HFFc6 (cell line): ENCODE measurements at places on chromosomes 3 and 15. TPM values are rescaled to one million over a fixed set of nuclear protein-coding genes. Genes with fewer than 3 reads are reported as not detected.

GRCh38 chr15:77502379-77503095, 81.8 kb downstream of the HMG20A start:
- H3K4me3 ChIP-seq: no peak overlapping the region
- H3K4me1 ChIP-seq: peaks cover 49% of the 10 kb centered on the region
- DNase-seq: no peak
- no peaks in the 10 kb centered on the region for H3K36me3 ChIP-seq
- H3K27ac ChIP-seq: no peak overlapping the region
- peaks cover 5% of the 10 kb centered on the region; the same call in 1 of the 2 replicates for H3K27me3 ChIP-seq

DNA sequence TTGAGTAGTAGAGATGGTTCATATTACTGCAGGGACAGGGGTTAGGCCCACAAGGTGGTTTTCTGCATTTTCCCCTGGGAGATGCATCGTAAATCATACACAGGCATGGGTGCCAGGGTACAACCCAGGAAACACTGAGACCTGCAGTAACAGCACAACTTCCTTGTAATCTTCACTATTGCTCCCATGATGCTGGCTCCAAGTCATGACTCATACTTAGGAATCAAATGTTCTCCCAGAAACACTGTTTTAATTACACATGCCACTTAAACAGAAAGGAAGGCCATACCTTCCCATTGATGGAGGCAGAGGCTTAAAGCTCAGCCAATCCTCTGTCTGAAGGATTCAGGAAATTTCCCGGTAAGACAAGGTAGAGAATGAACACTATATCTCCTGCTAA, 106.5 kb downstream of the ERC2 start:
- H3K27ac ChIP-seq: no peak overlapping the region
- no peak for DNase-seq
- no peaks in the 10 kb centered on the region for H3K4me1 ChIP-seq
- H3K27me3 ChIP-seq: peaks cover 2% of the 10 kb centered on the region

DNA sequence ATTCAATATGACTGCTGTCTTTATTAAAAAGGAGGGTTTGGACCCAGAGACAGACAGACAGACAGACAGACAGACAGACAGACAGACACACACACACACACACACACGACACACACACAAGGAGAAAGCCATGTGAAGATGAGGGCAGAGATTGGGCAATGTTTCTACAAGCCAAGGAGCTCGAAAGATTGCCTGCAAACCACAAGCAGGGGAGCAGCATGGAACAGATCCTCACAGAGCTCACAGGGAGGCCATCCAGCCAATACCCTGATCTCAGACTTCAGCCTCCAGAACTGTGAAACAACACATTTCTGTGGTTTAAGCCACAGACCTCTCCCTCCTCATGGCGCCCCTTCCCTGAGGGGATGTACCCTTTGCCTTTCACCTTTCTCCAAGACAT, 35.8 kb upstream of the ABHD2 start:
- peaks cover 22% of the 10 kb centered on the region for H3K4me1 ChIP-seq
- H3K27ac ChIP-seq: peak overlapping the region; percentile 89
- peak; percentile 83 for DNase-seq
- peak overlapping the region; percentile 56 for H3K4me3 ChIP-seq

GRCh38 chr15:42836251-42836650, 84.3 kb downstream of the TTBK2 start:
- no peak overlapping the region for H3K4me3 ChIP-seq
- H3K4me1 ChIP-seq: peaks cover 8% of the 10 kb centered on the region
- no peaks in the 10 kb centered on the region; the same call in 1 of the 2 replicates for H3K27me3 ChIP-seq
- H3K27ac ChIP-seq: no peak overlapping the region
- DNase-seq: no peak

DNA sequence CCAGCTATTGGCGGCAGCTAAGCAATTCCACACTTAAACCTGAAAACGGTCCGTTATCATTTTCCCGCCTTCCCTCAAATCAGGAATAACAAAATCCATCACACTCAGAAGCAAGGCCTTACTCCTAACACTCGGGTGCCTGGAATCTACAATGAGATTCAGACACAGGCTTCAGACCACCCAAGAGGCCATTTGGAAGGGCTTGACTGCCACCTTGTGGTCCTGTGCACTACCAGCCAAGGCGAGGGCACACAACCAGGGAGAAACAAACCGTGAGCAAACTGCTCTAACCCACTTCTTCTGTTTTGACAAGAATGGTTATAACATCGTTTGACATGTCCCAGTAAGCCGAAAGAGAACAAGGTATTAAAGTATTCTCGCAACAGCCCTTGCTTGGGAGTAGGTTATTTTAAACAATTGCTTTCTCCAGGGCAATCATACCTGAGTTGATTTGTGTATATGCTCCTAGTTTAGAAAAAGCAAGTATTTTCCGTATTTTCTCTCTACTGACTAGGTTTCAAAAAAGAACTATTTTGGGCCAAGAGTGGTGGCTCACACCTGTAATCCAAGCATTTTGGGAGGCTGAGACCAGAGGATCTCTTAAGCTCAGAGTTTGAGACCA, 40.1 kb upstream of the TAFA4 start:
- H3K36me3 ChIP-seq: no peaks in the 10 kb centered on the region
- peaks cover 5% of the 10 kb centered on the region for H3K27me3 ChIP-seq
- H3K4me3 ChIP-seq: no peak overlapping the region

DNA sequence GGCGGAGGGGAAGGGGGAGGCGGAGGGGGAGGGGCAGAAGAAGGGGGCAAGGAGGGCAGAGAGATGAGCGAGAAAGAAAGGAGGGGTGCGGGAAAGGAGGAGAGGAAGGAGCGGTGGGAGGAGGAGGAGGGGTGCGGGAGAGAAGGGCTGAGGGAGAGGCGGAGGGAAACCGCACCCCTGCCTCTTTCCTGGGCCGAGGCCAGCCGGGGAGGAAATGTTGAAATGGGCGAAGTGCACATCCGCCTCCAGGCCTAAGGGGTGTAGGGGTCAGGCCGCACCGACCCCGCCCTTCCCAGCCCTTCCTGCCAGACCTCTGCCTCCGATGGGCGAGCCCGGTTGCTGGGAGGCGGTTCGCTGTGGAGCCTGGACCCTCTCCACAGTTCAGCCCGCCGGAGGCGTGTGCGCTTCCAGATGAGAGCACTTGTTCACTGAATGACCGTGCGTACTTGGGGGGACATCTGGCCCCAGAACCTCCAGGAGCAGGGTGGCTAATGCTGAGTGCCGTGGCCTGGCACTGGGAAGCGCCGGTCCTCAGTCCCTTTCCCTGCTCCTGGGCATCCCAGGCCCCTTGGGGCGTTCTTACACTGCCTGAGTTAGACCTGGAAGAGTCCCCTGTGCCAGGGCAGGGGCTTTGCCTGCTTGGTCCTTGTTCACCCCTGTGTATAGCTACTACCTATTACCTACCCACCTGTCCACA, 110.3 kb upstream of the KLF13 start:
- H3K27ac ChIP-seq: no peak overlapping the region
- no peak for DNase-seq
- H3K27me3 ChIP-seq: peaks cover 11% of the 10 kb centered on the region

- no peak overlapping the region for H3K27ac ChIP-seq
- no peak for DNase-seq
- no peaks in the 10 kb centered on the region for H3K36me3 ChIP-seq
- H3K4me3 ChIP-seq: no peak overlapping the region
Measured at GRCh38 chr3:192244591-192244990, 482.8 kb downstream of the FGF12 start.

GRCh38 chr3:31704591-31705179, 172.0 kb downstream of the STT3B start:
- H3K4me3 ChIP-seq: peak overlapping the region; percentile 18
- peak overlapping the region; percentile 32 for H3K27ac ChIP-seq
- peaks cover 2% of the 10 kb centered on the region; the same call in 1 of the 2 replicates for H3K27me3 ChIP-seq
- peak; percentile 43 for DNase-seq
- H3K4me1 ChIP-seq: peaks cover 21% of the 10 kb centered on the region

- peak overlapping the region; percentile 60; the same call in 1 of the 2 replicates for H3K4me3 ChIP-seq
- H3K27ac ChIP-seq: no peak overlapping the region
- H3K4me1 ChIP-seq: peaks cover 14% of the 10 kb centered on the region
- no peaks in the 10 kb centered on the region for H3K36me3 ChIP-seq
- peaks cover 32% of the 10 kb centered on the region for H3K27me3 ChIP-seq
- DNase-seq: no peak
Measured at GRCh38 chr3:196638861-196639482, 522 bp upstream of the NRROS start.

CPB1 gene
- not detected in 3 replicates for total RNA-seq

DNA sequence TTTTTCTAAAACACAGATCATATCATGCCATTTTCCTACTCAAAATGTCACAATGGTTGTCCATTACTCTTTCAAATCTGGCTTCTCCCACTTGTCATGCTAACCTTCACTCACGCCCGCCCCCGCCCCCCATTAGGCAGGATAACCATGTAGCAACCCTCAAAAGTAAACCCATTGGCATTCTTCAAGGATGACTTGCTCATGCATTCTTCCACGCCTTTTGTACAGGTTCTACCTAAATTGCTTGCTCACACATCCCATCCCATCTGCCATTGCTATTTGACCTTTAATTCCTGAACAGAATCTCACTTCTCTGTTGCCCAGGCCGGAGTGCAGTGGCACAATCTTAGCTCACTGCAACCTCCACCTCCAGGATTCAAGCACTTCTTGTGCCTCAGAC, 389.3 kb downstream of the MCTP2 start:
- no peaks in the 10 kb centered on the region for H3K27me3 ChIP-seq
- no peak overlapping the region for H3K27ac ChIP-seq
- no peaks in the 10 kb centered on the region for H3K4me1 ChIP-seq
- H3K36me3 ChIP-seq: no peaks in the 10 kb centered on the region; the same call in 1 of the 2 replicates
- no peak overlapping the region for H3K4me3 ChIP-seq

DNA sequence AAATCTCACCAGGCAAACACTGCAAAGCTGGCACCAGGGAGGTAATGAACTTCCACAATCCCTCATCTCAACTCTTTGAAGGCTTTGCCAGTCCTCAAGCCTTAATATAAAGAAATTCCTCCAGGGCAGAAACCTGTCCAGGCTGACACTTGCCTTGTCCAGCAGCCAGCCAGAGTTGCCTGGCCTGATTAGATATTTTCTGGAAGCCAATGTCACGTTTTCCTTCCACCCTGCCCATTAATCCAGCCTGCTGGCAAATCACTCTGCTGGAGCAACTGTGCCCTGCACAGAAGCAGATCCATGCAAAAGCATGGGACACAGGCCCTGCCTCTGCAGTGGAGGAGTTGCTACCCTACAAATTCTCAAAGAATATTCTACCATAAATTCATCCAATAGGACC, 56.5 kb downstream of the HEG1 start:
- H3K27ac ChIP-seq: peak overlapping the region; percentile 22; the same call in 1 of the 2 replicates
- no peak overlapping the region for H3K4me3 ChIP-seq
- peaks cover 60% of the 10 kb centered on the region for H3K36me3 ChIP-seq
- no peaks in the 10 kb centered on the region; the same call in none of the 2 replicates for H3K27me3 ChIP-seq
- DNase-seq: no peak

- H3K36me3 ChIP-seq: peaks cover 95% of the 10 kb centered on the region
- H3K4me3 ChIP-seq: peak overlapping the region; percentile 94
- peak overlapping the region; percentile 95 for H3K27ac ChIP-seq
- H3K4me1 ChIP-seq: peaks cover 42% of the 10 kb centered on the region
Measured at GRCh38 chr15:96336596-96337364, 6.3 kb downstream of the NR2F2 start.
